ENCODE measurements at places on chromosomes 1 and 21.
A peak's percentile ranks its signal among the peaks of the same experiment; 100 is the strongest.

- peak; percentile 55 for DNase-seq
Observed at GRCh38 chr1:156691665-156692440, 13.5 kb downstream of the CRABP2 start.

DNA sequence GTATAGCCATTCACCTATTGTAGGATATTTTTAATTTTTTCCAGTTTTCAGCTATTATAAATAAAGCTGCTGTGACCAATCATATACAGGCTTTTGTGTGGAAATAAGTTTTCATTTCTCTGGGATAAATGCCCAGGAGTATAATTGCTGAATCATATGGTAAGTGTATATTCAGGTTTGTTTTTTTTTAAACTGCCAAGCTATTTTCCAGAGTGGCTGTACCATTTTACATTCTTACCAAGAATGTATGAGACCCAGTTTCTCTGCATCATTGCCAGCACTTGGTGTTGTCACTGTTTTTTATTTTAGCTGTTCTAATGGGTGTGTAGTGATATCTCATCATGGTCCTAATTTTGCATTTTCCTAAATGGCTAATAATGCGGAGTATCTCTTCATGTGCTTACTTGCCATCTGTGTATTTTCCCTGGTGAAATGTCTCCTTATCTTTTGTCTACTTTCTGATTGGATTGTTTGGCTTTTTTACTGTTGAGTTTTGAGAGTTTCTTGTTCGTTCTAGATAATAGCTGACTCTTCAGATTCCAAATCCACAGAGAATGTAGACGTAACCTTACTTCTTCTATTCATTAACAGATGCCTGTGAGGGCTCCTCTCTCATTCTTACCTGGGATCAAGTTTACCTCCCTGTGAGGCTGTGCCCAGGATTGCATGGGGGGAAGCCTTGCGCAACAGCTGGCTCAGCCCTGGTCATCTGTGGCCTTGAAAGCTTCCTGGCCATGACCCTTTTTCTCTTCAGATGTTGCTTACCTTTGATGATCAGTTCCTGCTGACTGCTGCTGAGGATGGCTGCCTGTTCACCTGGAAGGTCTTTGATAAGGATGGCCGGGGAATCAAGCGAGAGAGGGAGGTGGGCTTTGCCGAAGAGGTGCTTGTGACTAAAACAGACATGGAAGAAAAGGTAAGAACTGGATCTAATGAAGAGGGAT is 42.6 kb downstream of the CFAP57 start:
- DNase-seq: peak; percentile 23

DNA sequence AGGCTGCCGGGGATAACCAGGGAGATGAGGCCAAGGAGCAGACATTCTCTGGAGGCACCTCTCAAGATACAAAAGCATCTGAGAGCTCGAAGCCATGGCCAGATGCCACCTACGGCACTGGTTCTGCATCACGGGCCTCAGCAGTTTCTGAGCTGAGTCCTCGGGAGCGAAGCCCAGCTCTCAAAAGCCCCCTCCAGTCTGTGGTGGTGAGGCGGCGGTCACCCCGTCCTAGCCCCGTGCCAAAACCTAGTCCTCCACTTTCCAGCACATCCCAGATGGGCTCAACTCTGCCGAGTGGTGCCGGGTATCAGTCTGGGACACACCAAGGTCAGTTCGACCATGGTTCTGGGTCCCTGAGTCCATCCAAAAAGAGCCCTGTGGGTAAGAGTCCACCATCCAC is 19.4 kb upstream of the SH3D21 start:
- DNase-seq: no peak

DNA sequence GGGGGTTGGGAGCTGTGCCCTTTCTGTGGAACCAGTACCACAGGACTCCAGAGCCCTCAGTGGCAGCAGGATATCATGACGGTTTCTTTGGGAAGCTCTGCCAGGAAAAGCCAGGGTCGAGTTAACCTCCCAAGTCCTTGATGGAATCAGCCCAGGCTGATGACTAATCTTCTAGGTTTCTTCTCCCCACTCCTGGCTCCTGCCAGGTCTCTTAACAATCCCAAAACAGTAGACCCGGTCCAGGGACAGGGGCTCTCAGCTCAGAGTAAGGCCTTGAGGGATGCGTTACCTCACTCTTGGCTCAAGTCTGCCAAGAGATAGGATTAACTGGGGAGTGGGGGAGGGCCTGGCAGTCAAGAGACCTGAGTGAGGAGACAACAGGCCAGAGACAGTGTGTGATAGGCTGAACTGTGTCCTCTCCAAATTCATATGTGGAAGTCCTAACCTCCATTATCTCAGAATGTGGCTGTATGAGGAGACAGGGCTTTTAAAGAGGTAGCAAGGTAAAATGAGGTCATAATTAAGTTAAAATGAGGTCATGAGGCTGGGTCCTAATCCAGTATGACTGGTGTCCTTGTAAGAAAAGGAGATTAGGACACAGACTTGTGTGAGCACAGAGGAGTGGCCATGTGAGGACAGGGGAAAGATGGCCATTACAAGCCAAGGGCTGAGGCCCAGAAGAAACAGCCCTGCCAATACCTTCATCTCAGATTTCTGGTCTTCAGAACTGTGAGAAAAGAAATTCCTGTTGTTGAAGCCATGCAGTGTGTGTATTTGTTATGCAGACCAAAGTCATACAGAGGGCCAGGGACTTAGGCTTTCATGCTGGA is 95.0 kb downstream of the BEND5 start:
- DNase-seq: peak; percentile 52

DNA sequence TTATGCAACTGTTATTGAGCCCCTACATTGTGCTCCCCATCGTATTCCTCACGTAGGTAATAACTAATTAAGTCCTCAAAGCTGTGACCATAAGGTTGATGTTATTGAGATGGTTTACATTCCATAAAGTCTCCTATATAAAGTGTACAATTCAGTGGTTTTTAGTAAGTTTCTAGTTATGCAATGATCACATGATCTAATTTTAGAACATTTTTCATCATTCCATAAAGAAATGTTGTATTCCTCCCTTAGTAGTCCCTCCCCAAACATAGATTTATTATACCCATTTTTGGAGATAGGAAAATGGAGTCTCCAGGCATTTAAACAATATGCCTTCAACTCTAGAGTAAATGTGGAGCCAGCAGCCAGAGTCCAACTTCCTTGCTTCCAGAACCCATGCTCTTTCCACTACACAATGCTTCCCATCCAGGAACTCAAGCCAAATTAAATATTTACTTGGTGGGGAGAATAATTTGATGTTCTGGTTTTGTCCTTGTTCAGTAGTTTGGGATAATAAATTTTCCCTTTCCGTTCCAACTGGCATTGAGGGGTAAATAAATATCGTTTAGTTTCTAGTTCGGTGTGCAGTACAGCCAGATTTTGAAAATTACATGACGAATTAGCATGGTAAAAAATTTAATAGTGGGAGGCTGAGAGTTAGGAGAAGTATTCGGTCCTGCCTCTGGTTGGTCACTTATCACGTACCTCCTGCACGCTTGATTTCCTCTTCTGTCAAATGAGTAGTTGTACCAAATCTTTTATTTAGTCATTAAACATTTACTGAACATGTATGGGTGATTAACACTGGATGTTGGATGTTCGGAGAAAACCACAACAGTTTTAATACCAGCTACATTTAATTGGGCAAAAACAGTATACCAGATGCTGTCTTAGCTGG is 66.3 kb downstream of the CACHD1 start:
- no peak for DNase-seq

DNA sequence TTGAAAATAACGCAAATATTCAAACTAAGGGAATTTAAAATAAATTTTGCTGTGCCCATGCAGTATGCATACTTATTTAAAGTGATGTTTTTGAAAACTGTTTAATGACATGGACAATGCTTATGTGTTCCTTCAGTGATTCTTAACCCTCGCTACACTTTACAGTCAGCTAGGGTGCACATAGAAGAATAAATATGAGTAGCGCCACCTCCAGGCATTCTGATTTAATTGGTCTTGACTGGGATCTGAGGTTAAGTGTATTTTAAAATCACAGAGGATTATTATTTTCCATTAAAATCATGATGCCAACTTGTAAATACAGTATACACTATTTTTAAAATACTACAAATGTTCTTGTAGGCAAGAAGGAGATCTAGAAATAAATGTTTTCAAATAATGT is 373.5 kb upstream of the ADGRL4 start:
- no peak for DNase-seq

DNA sequence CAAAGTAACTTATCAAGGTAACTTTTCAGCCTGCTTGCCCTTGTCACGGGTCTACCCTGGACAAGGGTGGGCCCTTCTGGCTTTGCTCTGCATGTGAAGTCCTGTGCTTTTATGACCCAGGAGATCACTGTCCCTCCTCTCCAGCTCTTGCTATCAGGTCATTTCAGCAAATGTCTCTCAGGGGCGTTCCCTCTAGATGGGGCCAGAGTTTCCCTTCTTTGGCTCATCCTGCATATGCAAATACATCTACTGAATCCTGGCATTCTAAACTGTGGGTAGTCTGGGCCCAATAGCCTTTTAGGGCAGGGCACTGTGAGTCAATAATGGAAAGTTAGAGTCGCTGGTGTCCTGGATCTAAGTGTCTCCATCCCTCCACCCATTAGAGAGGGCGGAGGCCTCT is 366.9 kb upstream of the USP24 start:
- DNase-seq: peak; percentile 17

GRCh38 chr1:169731446-169731845 is 2.4 kb downstream of the SELE start:
- DNase-seq: no peak

GRCh38 chr1:7611421-7612010 is 159.6 kb upstream of the VAMP3 start:
- no peak for DNase-seq

DNA sequence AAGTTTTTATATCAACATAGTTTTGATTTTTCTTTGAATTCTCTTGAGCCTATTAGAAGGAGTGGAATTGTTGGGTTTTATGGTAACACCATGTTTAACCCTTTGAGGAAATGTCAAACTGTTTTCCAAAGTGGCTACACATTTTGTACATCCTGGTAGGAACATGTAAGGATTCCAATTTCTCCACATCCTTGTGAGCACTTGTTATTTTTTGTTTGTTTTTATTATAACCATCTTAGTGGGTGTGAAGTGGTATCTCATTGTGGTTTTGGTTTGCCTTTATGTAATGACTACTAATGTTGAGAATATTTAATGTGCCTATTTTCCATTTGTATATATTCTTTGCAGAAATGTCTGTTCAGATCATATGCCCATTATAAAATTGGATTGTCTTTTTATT is 120.5 kb downstream of the FGGY start:
- peak; percentile 8 for DNase-seq

DNA sequence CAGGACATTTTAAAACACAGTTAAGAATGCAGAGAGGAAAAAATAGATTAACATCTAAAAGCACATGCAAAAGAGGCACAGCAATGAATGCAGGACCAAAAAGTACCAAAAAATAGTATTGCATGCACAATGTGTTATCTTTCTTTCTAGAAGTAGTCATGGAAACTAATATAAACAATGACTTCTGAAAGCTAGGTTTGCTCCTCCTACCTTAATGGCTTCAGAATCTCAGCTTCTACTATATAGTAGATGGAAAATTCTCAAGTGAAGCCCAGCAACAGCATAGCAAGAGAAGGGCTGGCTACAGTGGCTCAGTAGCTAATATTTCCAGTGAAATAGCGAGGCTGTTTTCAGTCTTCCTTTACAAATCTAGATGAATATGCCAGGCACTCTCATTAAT is 125.1 kb downstream of the CRB1 start:
- DNase-seq: no peak

DNA sequence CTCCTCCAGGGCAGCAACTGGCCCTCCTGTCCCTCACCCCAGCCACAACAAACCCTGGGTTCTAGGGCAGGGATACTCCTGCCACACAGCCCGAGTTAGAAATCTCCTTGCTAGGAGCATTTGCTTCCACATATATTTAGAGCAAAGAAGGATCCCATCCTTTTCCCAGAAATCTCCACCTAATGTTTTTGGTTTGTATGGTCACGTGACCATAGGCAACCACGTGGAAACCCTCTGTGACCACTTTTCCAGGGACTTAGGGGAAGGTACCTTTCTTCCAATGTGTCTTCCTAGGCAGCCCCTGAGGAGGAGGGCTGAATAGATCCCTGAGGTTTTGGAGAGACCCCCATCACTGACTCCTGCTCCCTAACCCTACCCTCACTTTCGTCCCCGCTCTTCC is 25.5 kb downstream of the VANGL2 start:
- no peak for DNase-seq

GRCh38 chr1:241817331-241817792 is 30.6 kb upstream of the EXO1 start:
- DNase-seq: peak; percentile 85

- DNase-seq: no peak
Observed at GRCh38 chr1:99669821-99670220, 23.9 kb downstream of the PALMD start.

- DNase-seq: no peak
Observed at GRCh38 chr1:169308313-169309039, 59.1 kb downstream of the NME7 start.

- no peak for DNase-seq
Observed at GRCh38 chr21:14602382-14602958, 56.4 kb upstream of the SAMSN1 start.

- peak; percentile 12 for DNase-seq
Observed at GRCh38 chr1:155277902-155278688, 832 bp downstream of the HCN3 start.

- DNase-seq: no peak
Observed at GRCh38 chr1:218182455-218182854, 102.6 kb upstream of the RRP15 start.

- peak; percentile 28 for DNase-seq
Observed at GRCh38 chr1:198499588-198499987, 40.9 kb downstream of the ATP6V1G3 start.

DNA sequence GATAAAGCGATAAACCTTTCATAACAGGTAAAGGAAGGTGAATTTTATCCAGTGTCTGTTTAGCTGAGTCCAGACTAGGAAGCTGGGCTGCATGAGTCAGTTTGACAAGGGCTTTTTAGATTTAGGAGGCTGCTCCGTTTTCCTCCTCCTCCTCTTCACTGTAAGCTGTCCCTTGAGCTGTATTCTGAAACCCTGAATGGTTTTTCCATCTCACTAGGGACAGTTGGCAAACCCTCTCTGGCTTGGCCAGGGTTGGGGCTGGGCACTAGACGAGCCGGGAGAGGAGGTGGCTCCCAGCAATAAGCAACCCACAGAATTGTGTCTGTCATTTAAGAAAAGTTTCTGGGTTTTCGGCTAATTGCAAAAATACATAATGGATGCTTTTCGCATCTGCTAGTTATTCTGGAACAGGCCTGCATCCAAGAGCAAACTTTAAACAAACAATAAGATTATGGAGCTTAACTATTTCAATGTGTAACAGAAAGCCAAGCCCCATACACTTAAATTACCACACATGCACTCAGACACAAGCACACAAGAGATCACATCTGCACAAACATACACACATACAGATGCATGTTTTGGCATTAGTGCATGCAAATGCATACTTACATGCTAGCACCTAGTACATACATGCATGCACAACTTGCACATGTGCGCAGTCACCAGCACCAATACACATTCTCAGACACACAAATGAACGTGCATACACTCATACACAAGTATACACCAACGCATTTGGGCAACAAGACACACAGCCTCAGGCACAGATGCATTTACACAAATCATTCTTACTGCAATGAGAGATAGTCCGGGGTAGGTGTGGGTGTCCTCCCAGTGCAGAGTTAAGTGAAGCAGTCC is 27.8 kb upstream of the FOXE3 start:
- no peak for DNase-seq

- no peak for DNase-seq
Observed at GRCh38 chr1:173453982-173454381, 23.2 kb upstream of the PRDX6 start.

All from fibroblast of mammary gland (primary cell).